CD4-positive, alpha-beta T cell (primary cell): ENCODE measurements at places on chromosomes 16 and 17. TPM values are rescaled to one million over a fixed set of nuclear protein-coding genes. Genes with fewer than 3 reads are reported as not detected.

- no peaks in the 10 kb centered on the region for H3K4me1 ChIP-seq
- H3K27me3 ChIP-seq = no peaks in the 10 kb centered on the region
- H3K4me3 ChIP-seq = no peak overlapping the region
These were observed 154.1 kb downstream of the STX8 start for GRCh38 chr17:9421525-9421924.

DNA sequence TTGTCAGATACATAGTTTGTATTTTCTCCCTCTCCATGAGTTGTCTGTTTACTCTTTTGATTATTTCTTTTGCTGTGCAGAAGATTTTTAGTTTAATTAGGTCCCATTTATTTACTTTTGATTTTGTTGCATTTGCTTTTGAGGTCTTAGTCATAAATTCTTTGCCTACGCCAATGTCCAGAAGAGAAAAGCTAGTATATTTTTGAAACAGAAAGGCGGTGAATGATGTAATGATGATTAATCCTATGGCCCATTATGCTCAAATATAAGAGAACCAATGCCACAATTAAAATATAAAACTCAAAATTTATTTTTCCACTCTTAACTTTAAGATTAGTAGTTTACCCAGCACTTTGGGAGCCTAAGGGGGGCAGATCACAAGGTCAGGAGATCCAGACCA is 59.8 kb upstream of the SMIM36 start:
- DNase-seq = no peak
- H3K36me3 ChIP-seq = no peaks in the 10 kb centered on the region
- H3K4me1 ChIP-seq = peaks cover 8% of the 10 kb centered on the region
- no peak overlapping the region for H3K4me3 ChIP-seq

DNA sequence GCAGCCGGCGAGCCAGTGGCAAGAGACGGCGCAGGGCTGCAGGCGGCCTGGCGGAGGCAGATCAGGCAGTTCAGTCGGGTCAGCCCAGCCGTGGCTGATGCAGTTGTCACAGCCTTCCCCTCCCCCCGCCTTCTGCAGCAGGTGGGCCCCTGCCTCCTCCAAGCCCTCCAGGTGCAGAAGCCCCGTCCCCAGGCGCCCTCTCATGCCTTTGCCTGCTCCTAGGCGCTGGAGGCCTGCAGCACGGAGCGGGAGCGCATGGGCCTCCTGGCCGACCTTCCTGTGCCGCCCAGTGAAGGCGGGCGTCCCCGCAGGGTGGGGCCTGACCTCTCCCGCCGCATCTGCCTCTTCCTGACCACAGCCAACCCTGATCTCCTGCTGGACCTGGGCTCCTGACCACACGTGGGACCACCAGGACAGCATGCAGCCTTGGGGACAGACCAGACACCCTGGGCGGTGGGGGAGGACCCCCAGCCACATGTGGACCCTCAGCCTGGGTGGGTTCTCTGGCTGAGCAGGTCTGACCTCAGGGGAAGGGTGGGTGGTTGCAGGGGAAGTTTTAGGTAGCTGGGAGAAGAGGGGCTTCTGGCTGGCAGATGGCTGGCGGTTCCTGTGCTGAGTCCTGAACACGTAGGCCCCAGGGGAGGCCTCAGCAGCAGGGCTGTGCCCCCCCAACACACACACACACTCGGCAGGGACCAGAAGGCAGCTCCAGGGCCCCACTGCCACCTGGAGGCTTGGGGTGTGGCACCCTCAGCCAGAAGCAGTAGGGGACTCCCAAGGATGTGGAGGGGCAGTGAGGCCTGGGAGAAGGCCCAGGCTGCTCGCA is 3.1 kb upstream of the MRPS34 start:
- H3K4me1 ChIP-seq = peaks cover 46% of the 10 kb centered on the region
- no peaks in the 10 kb centered on the region for H3K27me3 ChIP-seq
- DNase-seq = no peak
- H3K4me3 ChIP-seq = no peak overlapping the region
- peaks cover 43% of the 10 kb centered on the region for H3K36me3 ChIP-seq

ALOXE3 gene
- 0.81 TPM for total RNA-seq

KRTAP3-1 gene
- not detected for total RNA-seq

DNA sequence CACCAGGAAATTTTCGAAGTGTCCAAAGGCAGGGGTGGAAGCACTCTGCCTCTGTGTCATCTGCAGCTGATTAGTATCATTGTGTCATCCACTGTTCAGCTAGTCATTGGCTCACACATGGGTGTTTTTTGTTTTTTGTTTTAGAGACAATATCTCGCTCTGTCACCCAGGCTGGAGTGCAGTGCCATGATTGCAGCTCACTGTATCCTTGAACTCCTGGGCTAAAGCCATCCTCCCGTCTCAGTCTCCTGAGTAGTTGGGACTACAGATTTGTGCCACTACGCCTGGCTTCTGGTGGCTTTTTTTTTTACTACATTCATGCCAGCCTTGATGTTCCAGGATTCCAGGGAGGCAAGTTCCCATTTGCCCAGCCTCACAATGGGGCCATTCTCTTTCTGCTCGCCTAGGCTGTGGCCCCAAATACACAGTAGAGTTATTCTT is 32.5 kb upstream of the MYO18A start:
- H3K4me3 ChIP-seq = no peak overlapping the region
- no peaks in the 10 kb centered on the region for H3K4me1 ChIP-seq
- no peaks in the 10 kb centered on the region for H3K27me3 ChIP-seq
- DNase-seq = no peak
- no peaks in the 10 kb centered on the region for H3K36me3 ChIP-seq

GRCh38 chr16:592518-593306 is 2.8 kb downstream of the RAB40C start:
- DNase-seq = no peak
- peaks cover 34% of the 10 kb centered on the region for H3K4me1 ChIP-seq
- no peak overlapping the region for H3K27ac ChIP-seq
- H3K36me3 ChIP-seq = peaks cover 2% of the 10 kb centered on the region
- no peaks in the 10 kb centered on the region for H3K27me3 ChIP-seq

DNA sequence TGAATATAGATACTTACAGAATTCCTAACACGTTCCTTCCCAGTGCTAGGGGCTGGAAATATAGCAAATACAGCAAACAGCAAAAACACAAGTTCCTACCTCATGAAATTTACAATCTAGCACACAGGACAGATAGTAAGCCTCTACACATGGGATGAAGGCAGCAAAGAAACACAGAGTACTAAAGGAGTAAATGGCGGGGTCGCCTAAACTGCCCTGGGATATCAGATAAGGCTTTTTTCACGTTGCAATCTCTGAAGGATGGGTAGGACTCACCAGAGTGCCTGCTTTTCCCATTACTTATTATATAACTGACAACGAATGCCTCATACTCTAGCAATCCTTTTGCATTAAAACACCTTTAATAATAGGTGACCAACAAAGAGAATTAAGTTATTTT is 19.8 kb downstream of the CEP112 start:
- no peaks in the 10 kb centered on the region for H3K27me3 ChIP-seq
- H3K4me3 ChIP-seq = no peak overlapping the region
- no peak overlapping the region for H3K27ac ChIP-seq

GRCh38 chr16:17777408-17777863 is 306.7 kb upstream of the XYLT1 start:
- DNase-seq = no peak
- no peak overlapping the region for H3K27ac ChIP-seq
- H3K4me1 ChIP-seq = no peaks in the 10 kb centered on the region
- peaks cover 3% of the 10 kb centered on the region for H3K27me3 ChIP-seq
- H3K4me3 ChIP-seq = no peak overlapping the region

- no peak overlapping the region for H3K4me3 ChIP-seq
- no peak for DNase-seq
- H3K36me3 ChIP-seq = peaks cover 96% of the 10 kb centered on the region
- H3K4me1 ChIP-seq = peaks cover 11% of the 10 kb centered on the region
These were observed 22.8 kb downstream of the NLRC3 start for GRCh38 chr16:3554351-3554928.

DNA sequence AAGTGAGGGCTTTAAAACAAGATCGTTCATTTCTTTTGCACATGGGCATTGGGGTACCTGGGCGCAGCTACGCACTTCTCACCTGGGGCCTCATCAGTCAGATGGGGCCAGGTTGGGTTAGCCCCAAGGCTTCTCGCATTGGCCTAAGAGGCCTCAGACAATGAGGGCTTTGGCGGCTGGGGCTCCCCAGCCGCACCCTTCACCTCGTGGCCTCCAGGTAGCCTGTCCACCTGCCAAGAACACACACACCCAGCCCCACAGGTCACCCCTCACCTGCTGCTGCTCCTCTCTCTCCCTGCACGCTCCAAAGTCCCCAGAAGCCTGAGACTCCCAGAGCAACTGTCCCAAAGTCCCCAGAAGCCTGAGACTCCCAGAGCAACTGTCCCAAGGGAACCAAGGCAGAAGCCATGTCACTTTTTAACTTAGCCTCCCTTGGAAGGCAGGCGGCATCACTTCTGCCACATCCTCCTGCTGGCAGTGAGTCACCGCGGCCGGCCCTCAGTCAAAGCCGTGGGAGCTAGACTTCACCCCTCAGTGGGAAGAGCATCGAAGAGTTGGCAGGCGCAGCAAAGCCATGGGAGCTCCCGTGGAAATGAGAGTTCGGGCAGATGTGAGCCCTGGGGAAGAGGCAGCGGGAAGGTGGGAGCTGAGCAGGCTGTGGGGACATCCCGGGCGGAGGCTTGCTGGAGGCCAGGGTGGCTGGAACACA is 78.9 kb upstream of the PLCG2 start:
- H3K36me3 ChIP-seq = peaks cover 53% of the 10 kb centered on the region
- H3K4me3 ChIP-seq = no peak overlapping the region
- DNase-seq = no peak
- no peaks in the 10 kb centered on the region for H3K27me3 ChIP-seq
- peaks cover 5% of the 10 kb centered on the region for H3K4me1 ChIP-seq

- H3K4me3 ChIP-seq = no peak overlapping the region
- no peaks in the 10 kb centered on the region for H3K36me3 ChIP-seq
- H3K27me3 ChIP-seq = no peaks in the 10 kb centered on the region
- no peak for DNase-seq
- no peaks in the 10 kb centered on the region for H3K4me1 ChIP-seq
- H3K27ac ChIP-seq = no peak overlapping the region
These were observed 96.3 kb upstream of the ZNF469 start for GRCh38 chr16:88286301-88286923.

GRCh38 chr17:39975801-39976200 is 4.8 kb upstream of the PSMD3 start:
- no peaks in the 10 kb centered on the region for H3K27me3 ChIP-seq
- H3K4me3 ChIP-seq = no peak overlapping the region
- DNase-seq = no peak
- H3K4me1 ChIP-seq = peaks cover 9% of the 10 kb centered on the region
- H3K27ac ChIP-seq = no peak overlapping the region

NPIPA7 gene
- 8.3 TPM for total RNA-seq

- H3K4me1 ChIP-seq = peaks cover 6% of the 10 kb centered on the region
- H3K27me3 ChIP-seq = no peaks in the 10 kb centered on the region
- no peak overlapping the region for H3K27ac ChIP-seq
- H3K4me3 ChIP-seq = no peak overlapping the region
- no peaks in the 10 kb centered on the region for H3K36me3 ChIP-seq
These were observed 14.8 kb upstream of the ADCY7 start for GRCh38 chr16:50251375-50252081.

KRTAP2-3 gene
- total RNA-seq = not detected

DNA sequence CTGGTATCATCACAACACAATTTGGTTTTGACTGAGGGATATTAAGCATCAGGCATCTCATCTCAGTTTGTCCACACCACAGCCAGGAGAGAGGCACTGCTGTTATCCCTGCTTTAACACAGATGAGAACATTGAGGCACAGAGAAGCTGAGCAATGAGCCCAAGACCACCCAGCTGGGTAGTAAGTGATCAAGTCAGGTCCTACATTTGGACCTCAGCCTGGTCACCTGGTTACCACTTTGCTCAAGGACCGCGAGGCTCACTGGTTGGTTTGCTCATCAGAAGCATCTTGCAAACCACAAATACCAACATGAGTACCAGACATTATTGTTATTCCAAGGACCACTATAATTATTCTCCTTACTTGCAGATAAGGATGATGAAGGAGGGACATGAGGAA is 245.5 kb downstream of the CBLN1 start:
- no peak overlapping the region for H3K27ac ChIP-seq
- no peak overlapping the region for H3K4me3 ChIP-seq
- no peak for DNase-seq
- no peaks in the 10 kb centered on the region for H3K36me3 ChIP-seq
- no peaks in the 10 kb centered on the region for H3K4me1 ChIP-seq
- no peaks in the 10 kb centered on the region for H3K27me3 ChIP-seq

DNA sequence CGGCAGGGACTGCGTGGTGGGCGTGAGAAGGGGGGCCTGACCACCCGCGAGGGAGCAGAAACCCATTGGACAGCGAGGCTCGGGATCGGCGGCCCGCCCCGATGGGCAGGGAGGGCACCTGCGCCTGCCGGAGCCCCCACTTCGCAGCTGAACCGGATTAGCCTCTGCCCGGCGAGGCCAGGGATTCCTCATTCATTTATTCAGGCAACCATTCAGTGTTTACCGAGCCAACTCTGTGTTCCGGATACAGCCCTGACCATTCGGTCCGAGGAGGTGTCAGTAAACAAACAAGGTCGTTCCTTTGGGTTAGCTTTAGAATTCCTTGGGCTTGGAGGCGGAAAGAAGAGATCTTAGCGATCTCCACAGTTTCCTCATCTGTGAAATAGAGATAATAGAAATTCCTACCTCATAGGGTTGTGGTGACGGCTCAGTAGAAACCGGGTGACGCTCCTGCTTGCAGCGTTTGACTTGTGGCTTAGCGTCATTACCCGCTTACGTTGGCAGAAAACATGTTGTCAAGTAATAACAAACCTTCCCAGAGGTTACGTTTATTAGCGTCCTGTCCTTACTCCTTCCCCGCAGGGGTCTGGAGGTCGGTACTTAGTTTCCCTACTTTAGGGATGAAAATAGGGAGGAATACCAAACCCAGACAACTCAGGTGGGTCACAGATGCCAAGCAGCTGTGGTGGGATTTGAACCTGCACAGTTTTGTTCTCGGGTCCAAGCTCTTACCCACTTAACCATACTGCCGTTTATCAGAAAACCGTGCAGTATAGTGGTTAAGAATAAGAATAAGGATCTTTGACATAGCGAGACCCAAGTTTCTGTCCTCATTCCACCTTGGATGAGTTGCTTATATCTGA is 893 bp downstream of the POLR3E start:
- H3K27me3 ChIP-seq = no peaks in the 10 kb centered on the region
- peaks cover 45% of the 10 kb centered on the region for H3K4me1 ChIP-seq
- H3K27ac ChIP-seq = peak overlapping the region; percentile 97
- H3K4me3 ChIP-seq = peak overlapping the region; percentile 66
- peak; percentile 90 for DNase-seq

KRTAP4-6 gene
- not detected for total RNA-seq

- no peaks in the 10 kb centered on the region for H3K36me3 ChIP-seq
- DNase-seq = peak; percentile 31
- no peak overlapping the region for H3K4me3 ChIP-seq
- H3K27ac ChIP-seq = no peak overlapping the region
These were observed 26.2 kb downstream of the ANKRD40 start for GRCh38 chr17:50681263-50682200.

GRCh38 chr16:65737831-65738230 is 616.0 kb upstream of the CDH11 start:
- H3K27ac ChIP-seq = no peak overlapping the region
- no peaks in the 10 kb centered on the region for H3K36me3 ChIP-seq
- no peak for DNase-seq
- H3K4me1 ChIP-seq = no peaks in the 10 kb centered on the region
